ENCODE measurements at places on chromosomes 1 and 21.

DNA sequence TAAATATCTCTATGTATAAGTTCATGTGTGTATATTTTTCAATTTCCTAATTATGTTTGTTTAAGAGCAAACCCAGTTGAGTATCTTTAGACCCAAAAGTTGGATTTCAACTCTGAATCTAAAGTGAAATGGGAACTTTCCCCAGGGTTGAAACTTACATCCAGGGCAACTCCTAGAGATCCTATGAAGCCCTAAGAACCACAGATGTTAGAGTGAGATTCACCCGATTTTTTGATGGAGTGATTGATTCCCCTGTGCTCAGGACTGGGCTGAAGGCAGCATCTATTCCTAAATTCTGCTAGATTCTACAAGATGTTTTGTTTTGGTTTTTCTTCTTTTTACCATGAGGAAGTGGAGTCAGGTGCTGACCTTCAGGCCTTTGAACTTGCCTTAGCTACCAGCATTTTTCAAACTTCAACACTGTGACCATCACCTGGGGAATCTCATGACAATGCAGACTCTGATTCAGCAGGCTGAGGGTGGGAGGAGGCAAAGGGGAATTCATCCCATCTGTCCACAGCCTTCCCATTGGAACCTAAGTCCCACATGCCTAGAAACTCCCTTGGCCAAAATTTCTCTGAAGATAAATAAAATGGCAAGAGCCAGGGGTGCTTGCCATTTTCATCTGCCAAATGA lies 145.5 kb downstream of the ETS2 start:
- no peak for DNase-seq

- DNase-seq = no peak
Measured at GRCh38 chr21:33042812-33043211, 17.1 kb downstream of the OLIG2 start.

DNA sequence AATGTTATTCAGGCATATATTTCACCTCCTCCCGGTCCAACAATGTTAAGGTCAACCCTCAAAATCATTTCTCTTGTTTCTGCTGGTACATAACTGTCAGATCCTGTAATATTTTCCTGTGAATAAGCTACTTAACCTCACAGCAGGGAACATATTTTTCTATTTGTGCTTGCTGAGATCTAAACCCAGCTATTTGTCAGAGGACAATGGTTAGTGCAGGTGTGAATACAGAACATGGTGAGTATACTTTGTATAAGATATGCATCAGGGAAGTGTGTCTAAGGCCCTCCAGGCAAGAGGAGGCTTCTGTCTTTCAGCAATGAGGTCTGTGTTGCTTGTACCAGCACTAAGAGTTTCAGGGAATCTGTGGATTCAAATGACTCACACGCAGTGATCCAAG lies 970.6 kb downstream of the NCAM2 start:
- no peak for DNase-seq

- DNase-seq = no peak
Measured at GRCh38 chr1:4756851-4757580, 102.6 kb downstream of the AJAP1 start.

DNA sequence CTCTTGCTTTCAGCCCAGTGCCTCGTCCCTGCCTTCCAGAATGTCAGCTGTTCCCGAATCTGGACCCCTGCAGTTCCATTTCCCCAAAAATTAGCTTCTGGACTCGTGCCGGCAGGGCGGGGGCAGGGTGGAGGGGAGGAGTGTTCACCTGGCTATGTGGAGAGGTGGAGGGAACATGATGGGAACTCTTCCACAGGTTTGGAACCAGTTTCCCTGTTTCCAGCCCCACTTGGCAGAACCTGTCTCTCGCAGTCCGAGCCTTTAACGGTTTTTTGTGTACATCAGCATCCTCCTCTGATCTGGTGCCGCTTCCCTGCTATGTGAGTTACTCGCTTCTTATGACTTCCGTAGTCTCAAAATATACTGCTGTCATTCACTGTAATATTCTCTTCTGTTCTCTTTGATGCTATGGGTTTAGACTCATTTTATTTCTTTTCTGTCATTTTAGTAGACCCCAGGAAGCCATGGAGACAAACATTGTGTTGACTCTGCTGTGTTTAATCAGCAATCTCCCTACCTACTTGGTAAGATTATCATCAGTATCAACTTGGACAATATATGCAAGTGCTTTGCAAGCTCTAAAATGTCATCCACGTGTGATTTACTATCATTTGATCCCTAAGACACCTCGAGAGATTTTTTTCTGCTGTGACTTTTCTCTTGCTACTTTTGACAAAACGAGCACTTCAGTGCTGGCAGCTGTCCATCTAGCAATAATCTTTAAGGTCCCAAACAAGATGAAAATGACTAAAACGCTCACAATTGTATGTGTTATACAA lies 33.3 kb upstream of the HNRNPU start:
- DNase-seq = no peak

DNA sequence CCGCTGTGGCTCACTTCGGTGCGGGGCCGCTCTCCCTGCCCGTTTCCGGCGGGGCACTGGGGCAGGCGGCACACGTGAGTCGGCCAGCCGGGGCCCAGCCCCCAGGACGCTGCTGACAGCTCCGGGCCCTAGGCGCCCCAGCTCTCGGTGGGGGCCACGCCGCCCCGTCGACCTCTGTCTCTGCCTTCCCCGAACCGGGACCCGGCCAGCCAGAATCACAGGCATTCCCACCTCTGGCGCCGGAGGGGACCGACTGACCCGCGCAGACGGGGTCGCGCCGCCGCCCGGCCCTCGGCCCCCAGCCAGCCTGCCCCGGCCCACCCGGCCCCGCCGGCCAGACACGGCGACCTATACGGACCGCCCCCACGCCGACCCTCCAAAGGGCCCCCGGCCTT lies 755 bp downstream of the SCMH1 start:
- DNase-seq = no peak

DNA sequence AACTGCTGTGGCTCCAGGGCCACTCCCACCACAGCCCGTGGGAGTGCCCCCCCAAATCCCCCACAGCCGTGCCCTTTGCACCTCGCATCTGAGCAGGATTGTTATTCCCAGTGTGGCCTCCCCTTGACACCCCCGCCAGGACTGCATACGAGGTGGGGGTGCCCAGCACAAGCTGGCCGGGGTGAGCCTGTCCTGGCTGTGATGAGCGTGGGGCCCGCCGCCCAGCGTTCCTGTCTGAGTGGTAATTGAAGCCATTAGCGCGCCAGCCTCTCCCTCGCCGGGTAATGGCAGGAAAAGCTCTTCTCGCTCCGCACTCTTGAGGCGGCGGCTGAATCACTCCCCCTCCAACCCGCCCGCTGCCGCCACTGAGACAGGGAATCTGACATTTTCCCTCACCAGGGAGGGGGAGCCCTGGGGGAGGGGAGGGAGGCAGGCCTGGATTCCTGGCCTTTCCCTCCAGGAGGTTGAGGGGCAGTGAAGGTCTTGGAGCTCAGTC lies 27.7 kb downstream of the PTPRF start:
- DNase-seq = no peak

GRCh38 chr1:175287377-175287776 lies 94.8 kb upstream of the KIAA0040 start:
- DNase-seq = no peak

GRCh38 chr1:2520806-2521205 lies 5.6 kb downstream of the PANK4 start:
- no peak for DNase-seq

GRCh38 chr1:85330711-85331290 lies 54.4 kb upstream of the BCL10 start:
- DNase-seq = no peak

- DNase-seq = no peak
Measured at GRCh38 chr1:115879977-115880376, 39.1 kb upstream of the NHLH2 start.

DNA sequence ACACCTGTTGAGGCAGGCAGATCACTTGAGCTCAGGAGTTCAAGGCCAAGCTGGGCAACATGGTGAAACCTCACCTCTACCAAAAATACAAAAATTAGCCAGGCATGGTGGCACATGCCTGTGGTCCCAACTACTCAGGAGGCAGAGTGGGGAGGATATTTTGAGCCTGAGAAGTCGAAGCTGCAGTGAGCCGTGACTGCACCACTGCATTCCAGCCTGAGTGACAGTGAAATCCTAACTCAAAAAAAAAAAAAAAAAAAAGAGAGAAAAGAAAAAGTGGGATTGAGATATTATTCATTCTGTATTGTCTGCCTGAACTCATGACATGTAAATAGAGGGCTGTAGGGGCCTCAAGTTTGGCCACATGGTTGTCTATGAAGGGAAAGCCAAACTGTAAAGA lies 37.3 kb downstream of the WNT2B start:
- DNase-seq = no peak

- DNase-seq = no peak
Measured at GRCh38 chr1:28395181-28395580, 25.6 kb downstream of the PHACTR4 start.

DNA sequence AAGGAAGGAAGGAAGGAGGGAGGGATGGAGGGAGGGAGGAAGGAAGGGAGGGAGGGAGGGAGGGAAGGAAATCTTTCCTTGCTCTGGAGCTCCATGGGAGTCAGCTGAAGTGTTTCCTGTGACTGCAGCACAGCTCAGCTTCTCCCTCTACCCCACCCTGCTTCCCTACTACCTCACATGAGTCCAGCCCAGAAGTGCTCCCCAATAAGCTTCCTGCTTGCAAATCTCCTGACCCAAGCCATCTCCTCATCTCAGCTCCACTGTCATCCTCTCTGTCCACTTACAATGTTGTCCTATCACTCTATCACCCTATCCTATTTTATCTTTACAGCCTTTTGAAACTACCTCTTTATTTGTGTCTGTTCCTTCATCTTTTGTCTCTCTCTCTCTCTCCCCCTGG lies 52.9 kb upstream of the SSBP3 start:
- no peak for DNase-seq

GRCh38 chr1:21319447-21320407 lies 29.5 kb upstream of the ECE1 start:
- DNase-seq = no peak

- DNase-seq = no peak
Measured at GRCh38 chr1:27314169-27314568, 7.8 kb upstream of the TMEM222 start.

DNA sequence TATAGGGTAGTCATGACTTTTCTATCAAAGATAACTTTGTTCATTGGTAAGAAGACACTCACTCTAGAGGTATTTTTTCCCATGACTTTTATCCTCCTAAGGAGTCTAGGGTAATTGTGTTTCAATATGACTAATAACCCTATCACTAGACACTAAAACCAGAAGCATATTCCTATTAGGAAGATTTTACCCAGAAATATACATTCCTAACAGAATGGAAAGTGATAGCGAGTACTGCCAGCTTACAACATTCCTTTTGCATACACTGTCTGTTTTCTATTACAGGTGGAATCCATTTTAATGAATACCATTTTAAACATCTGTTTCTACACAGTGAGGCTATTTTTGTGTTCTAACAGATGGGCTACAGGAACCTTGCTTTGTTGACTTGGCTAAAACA lies 31.4 kb upstream of the C1orf185 start:
- no peak for DNase-seq

DNA sequence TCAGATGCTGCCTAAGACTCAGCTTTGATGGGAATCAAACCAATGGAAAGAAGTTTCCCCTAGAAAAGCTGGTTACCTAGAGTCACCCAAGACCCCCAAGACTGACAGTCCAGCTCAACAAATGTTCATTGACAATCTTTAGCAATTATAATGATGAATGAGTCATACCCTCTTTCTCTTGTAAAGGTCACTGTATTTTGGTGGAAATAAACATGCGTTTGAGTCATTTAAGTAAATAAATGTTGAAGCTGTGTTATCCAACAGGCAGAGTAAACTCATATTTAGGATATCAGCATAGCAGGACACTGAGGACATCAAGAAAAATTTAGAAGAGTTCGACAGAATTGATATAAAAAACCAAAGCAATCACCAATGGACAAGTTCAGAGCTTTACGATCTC lies 295.9 kb downstream of the RGS7 start:
- no peak for DNase-seq

DNA sequence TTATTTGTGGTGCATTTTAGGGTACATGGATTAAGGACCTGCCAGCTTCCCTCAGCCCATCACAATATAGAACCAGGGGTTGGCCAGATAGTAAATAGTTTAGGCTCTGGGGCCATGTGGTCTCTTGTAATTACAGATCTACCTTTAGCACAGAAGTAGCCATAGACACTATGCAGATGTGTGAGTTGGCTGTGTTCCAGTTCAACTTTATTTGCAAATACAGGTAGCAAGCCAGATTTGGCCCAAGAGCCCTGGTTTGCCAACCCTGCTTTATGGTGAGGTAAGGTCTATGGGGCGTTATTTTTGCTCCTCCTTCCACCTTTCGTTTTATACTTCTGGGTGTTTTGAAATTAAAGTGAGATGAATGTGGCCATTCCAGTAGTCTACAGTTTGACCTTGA lies 48.7 kb downstream of the MRPS6 start:
- no peak for DNase-seq

GRCh38 chr1:179197690-179198297 lies 31.7 kb downstream of the ABL2 start:
- no peak for DNase-seq

GRCh38 chr21:32648165-32648564 lies 36.0 kb upstream of the CFAP298 start:
- DNase-seq = no peak

DNA sequence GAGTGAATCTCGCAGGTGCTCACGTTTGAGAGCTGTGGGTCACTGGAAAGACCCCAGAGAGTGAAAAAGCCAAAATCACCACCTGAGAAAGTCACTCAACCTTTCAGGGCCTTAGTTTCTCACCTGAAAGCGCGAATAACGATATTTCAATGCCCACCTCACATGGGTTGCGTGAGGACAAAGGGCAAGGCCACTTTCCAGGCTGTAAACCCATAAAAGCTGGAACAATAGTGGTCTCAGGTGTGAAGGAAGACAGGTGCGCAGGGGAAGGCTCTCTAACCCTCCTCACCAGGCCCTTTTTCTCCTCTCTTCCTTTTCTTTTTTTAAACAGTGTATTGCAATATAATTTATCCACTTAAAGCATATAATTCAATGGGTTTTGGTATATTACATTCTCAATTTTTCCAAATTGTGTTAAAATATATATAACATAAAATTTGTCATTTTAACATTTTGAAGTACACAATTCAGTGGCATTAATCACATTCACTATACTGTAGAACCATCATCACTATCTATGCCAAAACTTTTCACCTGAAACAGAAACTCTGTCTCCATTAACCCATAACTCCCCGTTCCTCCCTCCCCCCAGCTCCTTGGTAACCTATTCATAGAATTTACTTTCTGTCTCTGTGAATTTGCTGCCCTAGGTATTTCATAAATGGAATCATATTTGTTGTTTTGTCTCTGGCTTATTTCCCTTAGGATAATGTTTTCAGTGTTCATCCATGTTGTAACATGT lies 118.4 kb upstream of the TNR start:
- no peak for DNase-seq

DNA sequence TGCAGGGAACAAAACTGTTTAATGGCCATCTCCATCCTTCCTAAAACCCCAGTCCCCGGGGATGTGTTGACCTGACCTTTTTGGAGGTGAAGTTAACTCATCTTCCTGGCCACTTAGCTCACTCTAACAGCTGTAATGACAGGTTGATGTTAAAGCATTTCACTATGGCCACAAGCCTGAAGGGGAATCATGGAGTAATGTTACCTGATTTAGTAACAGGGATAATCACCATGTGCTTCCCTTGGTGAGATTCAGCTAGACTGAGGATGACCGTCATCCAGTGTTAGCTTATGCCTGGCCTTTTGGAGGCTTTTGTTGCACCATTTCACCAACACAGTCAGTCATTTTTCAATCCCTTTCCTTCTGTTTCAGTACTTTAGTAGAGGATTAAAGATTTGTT lies 64.3 kb upstream of the RAVER2 start:
- no peak for DNase-seq

GRCh38 chr1:205375835-205376545 lies 19.3 kb upstream of the KLHDC8A start:
- no peak for DNase-seq

All from NCI-H1930 (cell line).